ENCODE measurements at places on chromosomes 7 and 10. TPM values are rescaled to one million over a fixed set of nuclear protein-coding genes. Genes with fewer than 3 reads are reported as not detected.
A peak's percentile ranks its signal among the peaks of the same experiment; 100 is the strongest.

GRCh38 chr10:49207936-49208487 is 19.8 kb upstream of the TMEM273 start:
- H3K27ac ChIP-seq: no peak overlapping the region
- peaks cover 88% of the 10 kb centered on the region for H3K27me3 ChIP-seq
- DNase-seq: no peak
- no peaks in the 10 kb centered on the region for H3K36me3 ChIP-seq
- no peak overlapping the region for H3K4me3 ChIP-seq

- H3K4me3 ChIP-seq: peak overlapping the region; percentile 99
- H3K27ac ChIP-seq: no peak overlapping the region
- peaks cover 14% of the 10 kb centered on the region for H3K36me3 ChIP-seq
- no peak for DNase-seq
- H3K4me1 ChIP-seq: peaks cover 13% of the 10 kb centered on the region
Measured at GRCh38 chr10:104339469-104340110, 1.3 kb upstream of the ITPRIP start.

DNA sequence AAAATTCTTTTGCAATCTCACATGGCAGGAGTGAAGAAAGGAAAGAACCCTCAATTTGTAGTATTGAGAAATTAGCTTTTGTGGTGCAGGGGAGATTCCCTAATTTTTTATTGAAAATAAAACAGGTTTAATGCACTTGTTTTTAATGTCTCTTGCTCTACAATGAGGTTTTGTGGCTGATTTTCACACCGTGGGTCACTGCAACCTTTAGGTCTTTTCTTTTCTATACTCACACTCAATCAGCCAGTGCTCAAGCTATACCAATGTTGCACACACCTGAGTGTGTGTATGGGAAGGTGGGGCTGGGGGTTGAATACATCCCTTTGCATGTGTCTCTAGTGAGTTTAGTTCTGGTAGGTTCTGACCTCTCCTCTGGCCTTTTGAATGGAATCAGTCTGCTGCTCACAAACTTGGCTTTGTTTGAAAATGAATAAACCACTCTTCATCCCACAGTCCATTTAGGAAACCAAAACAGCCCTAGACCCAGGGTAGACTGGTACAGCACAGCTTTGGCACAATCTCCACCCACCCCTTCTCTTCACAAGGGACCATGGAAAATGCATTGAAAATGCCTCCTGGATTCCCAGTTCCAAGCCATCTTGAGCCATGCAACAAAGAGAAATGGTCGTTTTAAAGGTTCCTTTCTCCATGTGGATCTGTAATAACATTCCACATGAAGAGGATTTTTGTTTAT is 411.5 kb downstream of the SFMBT2 start:
- H3K27ac ChIP-seq: no peak overlapping the region
- no peak for DNase-seq
- H3K36me3 ChIP-seq: no peaks in the 10 kb centered on the region

DNA sequence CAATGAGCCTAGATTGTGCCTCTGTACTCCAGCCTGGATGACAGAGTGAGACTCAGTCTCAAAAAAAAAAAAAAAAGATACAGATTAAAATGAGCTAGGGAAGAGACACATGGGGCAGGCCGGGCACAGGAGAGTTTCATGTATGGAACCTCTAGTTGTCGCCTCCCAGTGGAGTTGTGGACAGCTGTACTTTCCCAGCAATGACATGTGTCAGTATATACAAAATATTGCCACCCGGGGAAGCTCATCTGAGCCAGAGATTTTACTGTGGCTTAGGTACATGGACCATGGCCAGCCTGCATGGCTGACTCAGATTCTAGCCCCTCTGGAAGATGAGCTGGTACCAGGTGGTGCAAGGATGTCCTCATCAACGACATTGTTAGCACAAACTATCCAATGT is 87.4 kb downstream of the COL26A1 start:
- no peak for DNase-seq
- no peak overlapping the region for H3K27ac ChIP-seq
- H3K27me3 ChIP-seq: peaks cover 31% of the 10 kb centered on the region
- no peaks in the 10 kb centered on the region for H3K36me3 ChIP-seq
- H3K4me1 ChIP-seq: no peaks in the 10 kb centered on the region
- H3K4me3 ChIP-seq: no peak overlapping the region

Gene CALHM1
- not detected for total RNA-seq

Gene NKX2-3
- not detected for total RNA-seq

Gene ALOX5
- 57.0 TPM for total RNA-seq

DNA sequence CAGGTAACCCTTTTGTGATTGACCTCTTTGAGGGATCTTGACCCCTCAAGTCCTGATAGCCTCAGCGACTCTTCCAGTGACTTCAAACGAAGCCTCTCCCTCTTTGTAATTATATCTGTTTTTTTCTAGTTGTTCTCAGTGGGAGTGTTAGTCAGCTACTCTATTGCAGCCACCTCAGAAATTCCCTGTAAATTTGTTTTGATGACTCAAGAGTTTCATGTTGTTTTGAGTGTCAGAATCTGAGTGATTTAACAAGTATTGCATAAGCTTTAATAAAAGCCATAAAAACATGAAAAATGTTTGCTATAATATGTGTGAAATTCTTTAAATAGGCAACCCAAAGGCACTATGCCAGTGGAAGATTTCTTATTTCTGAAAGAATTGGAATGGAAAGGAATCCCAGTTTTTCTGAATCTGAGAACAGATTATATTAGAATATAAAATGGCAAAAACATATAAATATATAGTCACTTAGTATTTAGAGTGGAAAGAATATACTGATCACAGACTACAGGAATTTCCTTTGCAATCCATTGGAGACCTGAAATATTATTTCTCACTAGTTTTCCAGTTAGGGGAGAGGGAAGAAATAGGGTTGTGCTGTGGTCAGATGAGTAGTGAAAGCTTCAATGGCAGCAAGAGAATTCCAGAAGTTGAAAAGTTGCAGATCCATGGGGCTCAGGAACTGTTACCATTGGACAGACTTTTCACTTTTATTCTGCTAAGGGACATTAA is 94.4 kb upstream of the SEMA3C start:
- DNase-seq: no peak
- H3K4me3 ChIP-seq: no peak overlapping the region
- peak overlapping the region; percentile 17 for H3K27ac ChIP-seq
- H3K36me3 ChIP-seq: no peaks in the 10 kb centered on the region
- H3K27me3 ChIP-seq: no peaks in the 10 kb centered on the region

Gene CYP2E1
- total RNA-seq: 1.7 TPM

Data from Calu3 (cell line).